ENCODE measurements at places on chromosomes 3 and 15. TPM values are rescaled to one million over a fixed set of nuclear protein-coding genes. Genes with fewer than 3 reads are reported as not detected.

DNA sequence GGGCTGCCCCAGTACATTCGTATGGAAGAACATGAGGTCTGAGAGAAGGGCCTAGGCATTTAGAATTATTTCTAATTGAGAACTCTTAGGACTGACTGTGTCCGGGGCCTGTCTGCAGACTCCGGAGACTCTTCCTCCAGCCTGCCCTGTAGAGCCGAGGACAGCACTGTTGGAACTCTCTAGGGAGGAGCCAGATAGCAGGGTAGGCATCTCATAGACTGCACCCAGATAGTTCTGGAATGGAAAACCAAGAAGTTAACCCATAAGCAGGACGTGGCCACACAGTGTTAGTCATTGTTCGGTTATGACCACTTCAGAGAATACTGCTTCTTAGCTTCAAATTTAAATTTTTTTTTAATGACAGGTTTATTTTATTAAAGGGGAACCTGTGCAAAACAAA lies 59.5 kb downstream of the SNRK start:
- no peak overlapping the region for H3K27ac ChIP-seq
- H3K27me3 ChIP-seq, result no peaks in the 10 kb centered on the region
- H3K36me3 ChIP-seq, result peaks cover 19% of the 10 kb centered on the region
- H3K4me3 ChIP-seq, result no peak overlapping the region

MORC1 gene
- not detected for total RNA-seq

DNA sequence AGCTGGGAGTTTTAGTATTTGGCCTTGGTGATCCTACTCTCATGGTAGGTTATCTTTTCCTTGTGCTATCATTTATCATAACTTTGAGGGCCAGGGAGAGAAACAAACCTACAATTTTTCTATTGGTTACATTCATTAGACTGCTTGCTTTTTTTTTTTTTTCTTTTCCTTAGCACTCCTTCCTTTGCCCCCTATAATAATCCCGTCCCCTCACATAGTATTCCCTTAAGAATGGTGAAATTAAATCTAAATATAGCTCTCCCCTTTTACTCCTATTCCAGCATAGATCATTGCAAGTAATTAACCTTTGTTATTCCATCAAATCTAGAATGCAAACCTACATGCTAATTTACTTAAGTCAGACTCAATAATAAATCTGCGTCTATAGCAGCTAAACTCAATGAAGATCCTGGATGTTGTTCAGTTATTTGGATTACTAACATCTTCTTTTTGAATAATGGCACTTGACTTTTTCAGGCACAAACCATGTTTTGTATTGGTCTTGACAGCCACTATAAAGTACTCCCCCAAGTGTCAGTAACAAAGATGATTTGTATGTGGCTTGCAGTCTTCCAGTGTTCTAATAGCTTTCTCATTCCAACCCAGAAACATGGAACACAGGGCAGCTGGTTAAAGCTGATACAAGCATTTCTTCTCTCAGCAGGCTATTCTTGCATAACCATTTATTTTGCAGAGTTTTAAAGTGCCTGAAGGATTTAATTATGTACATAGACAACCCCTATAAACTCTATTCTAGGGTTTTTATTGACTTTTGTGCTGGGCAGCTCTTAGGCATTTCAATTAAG lies 420.6 kb downstream of the MECOM start:
- DNase-seq, result peak; percentile 4
- no peaks in the 10 kb centered on the region for H3K27me3 ChIP-seq

PSTPIP1 gene
- total RNA-seq, result 40.4 TPM

SCG5 gene
- total RNA-seq, result 1.8 TPM

GRCh38 chr15:70931821-70932220 lies 39.2 kb downstream of the LRRC49 start:
- no peak for DNase-seq
- no peak overlapping the region for H3K27ac ChIP-seq
- no peaks in the 10 kb centered on the region for H3K4me1 ChIP-seq
- H3K36me3 ChIP-seq, result no peaks in the 10 kb centered on the region

CGGBP1 gene
- total RNA-seq, result 56.9 TPM

DPPA2 gene
- not detected for total RNA-seq

RETNLB gene
- total RNA-seq, result not detected

CLRN1 gene
- not detected for total RNA-seq

DNA sequence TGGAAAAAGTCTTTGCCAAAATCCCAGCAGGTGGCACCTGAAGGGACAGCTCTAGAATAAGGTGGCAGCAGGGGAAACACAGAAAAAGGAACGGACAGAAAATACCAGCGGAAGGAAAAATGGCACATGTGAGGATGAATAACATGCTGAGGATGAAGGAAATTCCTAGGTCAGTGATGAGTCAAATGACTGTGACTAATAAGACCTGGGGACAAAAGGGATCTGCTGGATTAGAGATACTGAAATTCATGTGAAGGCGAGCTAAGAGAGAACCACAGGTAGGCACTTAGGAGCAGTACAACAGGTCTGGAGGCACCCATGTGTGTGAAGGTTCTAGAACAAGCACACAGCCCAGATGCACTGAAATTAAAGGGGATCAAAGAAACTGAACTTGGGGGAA lies 482.5 kb downstream of the FOXP1 start:
- H3K27ac ChIP-seq, result no peak overlapping the region
- peaks cover 36% of the 10 kb centered on the region for H3K4me1 ChIP-seq
- peaks cover 56% of the 10 kb centered on the region for H3K36me3 ChIP-seq
- H3K27me3 ChIP-seq, result no peaks in the 10 kb centered on the region
- DNase-seq, result no peak
- no peak overlapping the region for H3K4me3 ChIP-seq

COLQ gene
- 8.9 TPM for total RNA-seq

- no peaks in the 10 kb centered on the region for H3K36me3 ChIP-seq
- DNase-seq, result no peak
- H3K4me3 ChIP-seq, result no peak overlapping the region
Measured at GRCh38 chr15:67174864-67175573, 79.4 kb downstream of the AAGAB start.

DNA sequence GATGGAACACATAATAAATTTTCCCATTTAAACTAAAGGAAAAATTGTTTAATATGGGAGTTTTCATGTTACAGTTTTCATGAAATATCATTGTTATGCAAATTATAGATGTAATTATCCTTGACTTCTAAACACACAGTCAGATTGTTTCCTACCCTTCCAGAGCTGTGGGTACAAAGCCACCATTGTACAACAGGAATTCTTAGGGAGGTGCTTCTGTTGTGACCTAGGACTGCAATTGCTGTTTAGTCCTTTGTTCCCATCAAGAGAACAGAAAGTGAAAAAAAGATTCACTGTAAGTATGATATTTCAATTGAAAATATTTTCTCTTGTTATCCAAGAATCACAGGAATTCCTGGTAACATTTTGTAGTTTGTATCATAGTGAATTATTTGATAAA lies 455.3 kb upstream of the NAALADL2 start:
- no peak overlapping the region for H3K4me3 ChIP-seq
- H3K4me1 ChIP-seq, result no peaks in the 10 kb centered on the region
- H3K27ac ChIP-seq, result no peak overlapping the region
- H3K36me3 ChIP-seq, result no peaks in the 10 kb centered on the region
- no peak for DNase-seq

COL6A5 gene
- total RNA-seq, result not detected

DNA sequence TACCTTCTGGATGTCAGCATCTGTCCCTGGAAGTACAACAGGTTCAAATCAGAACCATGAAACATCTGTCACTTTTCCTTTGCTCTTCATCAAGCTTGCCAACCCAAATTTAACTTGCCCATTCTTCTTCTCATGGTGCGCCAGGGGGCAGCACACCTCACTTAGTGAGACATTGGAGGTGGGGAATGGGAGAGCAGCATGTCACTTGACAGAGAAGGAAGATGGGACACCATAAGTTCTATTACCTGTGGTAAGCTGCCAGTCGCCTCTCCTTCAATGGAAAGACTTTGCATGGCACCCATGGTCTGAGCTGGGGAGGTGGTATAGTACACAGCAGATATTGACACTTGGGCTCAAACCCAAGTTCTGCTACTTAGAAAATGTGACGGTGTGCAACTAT lies 2.9 kb downstream of the SCN5A start:
- H3K36me3 ChIP-seq, result no peaks in the 10 kb centered on the region
- no peaks in the 10 kb centered on the region for H3K27me3 ChIP-seq
- peak; percentile 81 for DNase-seq

DNA sequence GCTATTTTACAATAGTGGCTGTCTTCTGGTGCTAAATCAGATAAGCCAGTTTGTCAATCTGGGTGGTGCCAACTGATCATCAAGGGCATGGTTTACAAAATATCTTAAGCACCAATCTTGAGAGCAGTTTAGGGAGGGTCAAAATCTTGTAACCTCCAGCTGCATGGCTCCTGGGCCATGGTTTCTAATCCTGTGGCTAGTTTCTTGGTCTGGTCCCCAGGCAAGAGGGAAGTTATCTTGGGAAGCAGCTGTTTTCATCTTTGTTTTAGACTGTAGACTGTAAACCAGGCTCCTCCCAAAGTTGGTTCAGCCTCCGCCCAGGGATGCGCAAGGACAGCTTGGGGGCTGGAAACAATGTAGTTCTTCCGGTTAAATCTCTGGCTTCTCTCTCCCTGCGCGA lies 166.8 kb downstream of the IL1RAP start:
- H3K36me3 ChIP-seq, result no peaks in the 10 kb centered on the region
- no peak overlapping the region for H3K4me3 ChIP-seq
- H3K27ac ChIP-seq, result no peak overlapping the region
- no peak for DNase-seq
- H3K27me3 ChIP-seq, result no peaks in the 10 kb centered on the region
- no peaks in the 10 kb centered on the region for H3K4me1 ChIP-seq

DNA sequence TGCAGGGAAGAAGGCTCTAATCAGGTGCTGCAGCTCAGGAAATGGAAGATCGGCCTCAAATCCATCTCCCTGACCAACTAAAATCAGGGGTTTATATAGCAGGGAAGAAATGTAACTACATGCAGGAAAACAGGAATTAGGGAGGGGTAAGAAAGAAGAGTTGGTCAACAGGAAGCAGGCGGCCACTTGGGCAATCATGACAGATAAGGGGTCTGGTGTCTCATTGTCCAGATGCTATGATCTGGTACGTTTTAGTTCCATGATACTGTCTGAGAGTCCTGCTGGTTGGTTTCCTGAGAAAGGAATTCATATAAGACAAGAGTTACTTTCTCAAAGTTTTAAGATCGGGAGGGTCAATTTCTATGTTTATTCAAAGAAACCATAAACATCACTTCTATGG lies 24.2 kb downstream of the KATNBL1 start:
- H3K27ac ChIP-seq, result no peak overlapping the region
- H3K36me3 ChIP-seq, result peaks cover 5% of the 10 kb centered on the region
- no peak overlapping the region for H3K4me3 ChIP-seq
- peaks cover 7% of the 10 kb centered on the region for H3K4me1 ChIP-seq
- H3K27me3 ChIP-seq, result no peaks in the 10 kb centered on the region
- no peak for DNase-seq

GPR62 gene
- not detected for total RNA-seq

DNA sequence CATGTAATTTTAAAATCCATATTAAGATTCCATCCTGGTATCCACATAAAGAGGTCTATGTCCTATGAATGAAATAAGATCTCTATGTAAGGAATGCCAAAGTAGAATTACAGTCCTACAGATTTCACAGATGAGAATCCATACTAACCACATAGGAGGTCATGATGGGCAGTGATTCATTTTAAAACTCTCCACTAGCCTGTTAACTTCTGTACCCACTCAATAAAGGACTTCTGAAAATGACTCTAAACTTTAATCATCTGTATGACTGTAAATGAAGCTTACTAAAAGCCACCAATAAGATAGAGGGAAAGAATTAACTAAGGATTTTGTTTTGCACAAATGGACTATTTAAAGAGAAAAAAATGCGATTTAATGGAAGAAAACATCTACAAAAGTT lies 28.7 kb downstream of the MORC1 start:
- DNase-seq, result no peak
- H3K27ac ChIP-seq, result no peak overlapping the region
- no peaks in the 10 kb centered on the region for H3K4me1 ChIP-seq
- H3K27me3 ChIP-seq, result no peaks in the 10 kb centered on the region

HTR3E gene
- not detected for total RNA-seq

DNA sequence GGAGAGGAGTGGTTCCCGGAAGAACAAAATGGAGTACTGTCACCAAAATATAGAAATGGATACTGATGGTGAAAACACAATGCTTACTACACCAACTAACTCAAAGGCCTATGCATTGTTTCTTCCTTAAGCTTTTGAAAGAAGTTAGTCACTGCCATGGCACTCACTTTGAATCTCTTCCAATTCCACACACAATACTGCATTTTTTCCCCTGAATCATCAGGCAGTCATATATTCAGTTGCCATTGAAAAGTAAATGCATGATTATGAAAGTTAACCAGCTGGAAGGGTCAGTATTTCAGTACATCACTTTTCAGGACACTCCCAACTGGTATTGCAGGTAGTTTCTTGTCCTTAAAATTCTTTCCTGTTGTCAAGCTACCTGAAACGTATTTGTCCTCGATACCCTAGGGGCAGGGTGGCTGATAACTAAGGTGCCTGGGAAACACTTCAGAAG lies 9.0 kb upstream of the LRRFIP2 start:
- H3K36me3 ChIP-seq, result no peaks in the 10 kb centered on the region
- no peak overlapping the region for H3K4me3 ChIP-seq
- no peak for DNase-seq
- no peaks in the 10 kb centered on the region for H3K4me1 ChIP-seq
- H3K27ac ChIP-seq, result no peak overlapping the region

CYP11A1 gene
- total RNA-seq, result not detected

ESYT3 gene
- total RNA-seq, result not detected

DCBLD2 gene
- total RNA-seq, result 0.18 TPM

GRCh38 chr3:45518376-45519135 lies 76.0 kb upstream of the LIMD1 start:
- H3K4me3 ChIP-seq, result no peak overlapping the region
- no peaks in the 10 kb centered on the region for H3K4me1 ChIP-seq
- H3K27me3 ChIP-seq, result no peaks in the 10 kb centered on the region
- peaks cover 14% of the 10 kb centered on the region for H3K36me3 ChIP-seq
- no peak for DNase-seq

- peaks cover 45% of the 10 kb centered on the region for H3K4me1 ChIP-seq
- peak overlapping the region; percentile 95 for H3K4me3 ChIP-seq
- H3K36me3 ChIP-seq, result no peaks in the 10 kb centered on the region
- no peak for DNase-seq
- no peaks in the 10 kb centered on the region for H3K27me3 ChIP-seq
Measured at GRCh38 chr3:28349469-28350000, 911 bp upstream of the AZI2 start.

SYNM gene
- total RNA-seq, result not detected

CPA3 gene
- total RNA-seq, result not detected

TLR9 gene
- 26.5 TPM for total RNA-seq

Measured in Karpas-422 (cell line).